Breast epithelium (tissue), 4 donors: ENCODE measurements at places on chromosomes 7 and 10. TPM values are rescaled to one million over a fixed set of nuclear protein-coding genes. Genes with fewer than 3 reads are reported as not detected.

GRCh38 chr7:150406567-150407421, 27.7 kb downstream of the ZNF775 start:
- no peak for DNase-seq

DNA sequence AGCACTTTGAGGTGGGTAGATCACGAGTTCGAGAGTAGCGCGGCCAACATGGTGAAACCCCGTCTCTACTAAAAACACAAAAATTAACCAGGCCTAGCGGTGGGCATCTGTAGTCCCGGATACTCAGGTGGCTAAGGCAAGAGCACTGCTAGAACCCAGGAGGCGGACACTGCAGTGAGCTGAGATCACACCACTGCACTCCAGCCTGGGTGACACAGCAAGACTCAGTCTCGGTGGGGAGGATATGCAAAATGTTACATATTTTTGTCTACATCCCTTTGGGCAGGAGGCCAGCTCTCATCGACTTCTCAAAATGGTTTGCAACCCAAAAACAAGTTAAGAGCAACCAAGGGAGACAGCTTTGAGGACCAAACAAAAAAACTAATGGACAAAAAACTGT, 8.2 kb downstream of the ATE1 start:
- no peak for DNase-seq

- peak; percentile 54 for DNase-seq
Observed at GRCh38 chr10:133278577-133279265, 2.1 kb upstream of the ADAM8 start.

GRCh38 chr10:57786850-57787750, 480.6 kb downstream of the IPMK start:
- DNase-seq, result no peak

- DNase-seq, result no peak
Observed at GRCh38 chr10:124204726-124205125, 111.3 kb upstream of the CHST15 start.

DNA sequence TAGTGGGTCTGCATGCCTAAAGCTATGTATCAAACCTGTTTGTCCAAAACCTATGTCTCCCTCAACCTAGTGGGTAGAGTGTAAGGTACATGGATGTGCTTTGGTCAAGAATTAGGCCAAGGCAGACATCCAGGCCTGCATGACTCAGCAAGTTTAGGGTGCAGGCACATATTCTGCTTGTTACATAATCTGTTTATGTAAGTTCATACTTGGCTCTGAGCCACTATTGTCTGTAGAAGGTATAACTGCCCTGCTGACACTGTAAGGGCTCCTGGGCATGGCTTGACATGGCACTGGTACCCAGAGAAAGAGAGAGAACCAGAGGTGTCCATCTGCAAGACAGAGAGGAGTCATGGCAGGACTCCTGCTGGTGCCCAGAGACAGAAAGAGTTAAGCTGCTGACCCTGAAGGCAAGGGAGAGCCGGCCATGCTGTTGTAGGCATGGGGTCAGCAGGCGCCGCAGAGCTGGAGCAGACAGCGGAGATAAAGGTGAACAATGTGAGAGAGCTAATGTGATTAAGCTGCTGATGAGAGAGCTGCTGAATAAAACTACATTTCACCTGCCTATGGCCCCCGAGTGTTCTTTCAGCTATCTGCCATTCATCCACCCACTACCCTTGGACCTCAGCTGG, 118.5 kb upstream of the TMEM106B start:
- no peak for DNase-seq

Gene CYP3A5
- total RNA-seq, result 25.9 TPM

DNA sequence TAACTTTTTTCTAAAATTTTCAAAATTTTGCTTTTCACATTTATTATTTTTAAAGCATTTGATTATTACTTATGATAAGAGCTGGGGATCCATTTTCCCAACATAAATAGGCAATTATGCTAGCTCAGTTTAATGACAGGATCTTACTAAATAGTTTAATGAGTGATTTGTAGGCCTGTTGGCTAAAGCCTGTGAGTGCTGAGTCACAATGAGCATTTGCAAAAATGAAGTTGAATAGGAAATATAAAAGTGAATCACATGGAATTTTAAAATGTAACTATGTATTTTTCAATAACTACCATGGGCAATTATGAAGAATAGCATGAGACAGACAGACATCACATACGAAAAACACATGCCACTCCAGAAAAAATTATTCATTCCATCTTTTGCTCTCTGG, 45.1 kb upstream of the ZPBP start:
- no peak for DNase-seq

Gene SRI
- total RNA-seq, result 90.9 TPM

DNA sequence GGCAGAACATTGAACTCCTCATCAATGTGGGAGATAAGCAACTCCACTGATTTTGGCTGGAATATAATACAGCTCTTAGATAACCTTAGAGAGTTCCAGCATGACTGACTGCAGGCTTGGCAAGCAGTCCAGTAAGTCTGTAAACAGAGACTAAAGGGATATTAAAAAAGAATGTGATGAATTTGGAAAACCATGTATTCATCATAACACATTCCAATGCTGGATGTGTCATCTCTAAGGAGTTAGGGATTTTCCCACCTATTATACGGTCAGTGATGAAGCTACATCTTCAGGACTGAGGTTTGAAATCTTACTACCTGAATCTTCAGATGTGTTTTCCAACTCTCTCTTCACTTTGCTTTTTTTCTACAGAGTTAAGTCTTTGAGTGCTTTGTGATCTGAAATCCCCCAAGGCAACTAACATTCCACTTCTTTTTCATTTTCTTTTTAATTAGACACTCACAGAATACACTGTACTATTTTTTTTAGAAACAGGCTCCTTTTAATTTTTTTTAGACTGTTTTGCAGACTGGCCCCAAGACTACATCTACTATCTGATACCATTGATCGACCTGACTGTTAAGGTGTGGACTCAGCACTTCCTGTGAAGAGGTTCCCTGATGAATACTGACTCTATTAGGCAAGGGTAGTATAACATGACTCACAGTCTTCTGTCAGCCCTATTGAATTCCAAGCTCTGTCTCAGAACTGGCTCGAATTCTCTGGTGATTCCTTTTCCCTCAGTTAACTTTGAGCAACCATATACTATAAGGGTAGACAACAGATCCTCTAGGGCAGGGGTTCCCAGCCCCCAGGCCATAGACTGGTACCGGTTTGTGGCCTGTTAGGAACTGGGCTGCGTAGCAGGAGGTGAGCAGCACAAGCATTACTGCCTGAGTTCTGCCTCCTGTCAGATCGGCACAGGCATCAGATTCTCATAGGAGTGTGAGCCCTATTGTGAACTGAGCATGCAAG, 678.2 kb downstream of the GRM8 start:
- DNase-seq, result no peak

Gene UCN3
- total RNA-seq, result not detected

Gene KCNH2
- 0.29 TPM for total RNA-seq

DNA sequence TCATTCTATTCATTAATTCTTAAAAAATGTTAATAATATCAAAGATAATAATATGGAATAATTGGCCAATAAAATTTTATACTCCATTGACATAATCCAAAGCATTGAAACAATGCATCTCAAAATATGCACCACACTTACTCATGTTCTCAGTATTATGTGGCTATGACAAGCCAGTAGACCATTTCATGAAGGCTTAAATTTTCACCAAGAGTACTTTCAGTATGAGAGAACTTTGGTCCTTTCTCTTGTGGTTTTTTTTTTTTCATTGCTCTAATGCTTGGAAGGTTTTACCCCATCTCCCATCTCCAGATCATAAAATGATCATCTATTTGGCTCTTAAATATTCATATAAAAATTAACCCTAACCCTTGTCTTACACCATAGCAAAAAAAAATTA, 45.5 kb upstream of the TMEM140 start:
- no peak for DNase-seq

- no peak for DNase-seq
Observed at GRCh38 chr10:11796474-11796873, 26.7 kb upstream of the PROSER2 start.

Gene RINT1
- total RNA-seq, result 15.7 TPM

DNA sequence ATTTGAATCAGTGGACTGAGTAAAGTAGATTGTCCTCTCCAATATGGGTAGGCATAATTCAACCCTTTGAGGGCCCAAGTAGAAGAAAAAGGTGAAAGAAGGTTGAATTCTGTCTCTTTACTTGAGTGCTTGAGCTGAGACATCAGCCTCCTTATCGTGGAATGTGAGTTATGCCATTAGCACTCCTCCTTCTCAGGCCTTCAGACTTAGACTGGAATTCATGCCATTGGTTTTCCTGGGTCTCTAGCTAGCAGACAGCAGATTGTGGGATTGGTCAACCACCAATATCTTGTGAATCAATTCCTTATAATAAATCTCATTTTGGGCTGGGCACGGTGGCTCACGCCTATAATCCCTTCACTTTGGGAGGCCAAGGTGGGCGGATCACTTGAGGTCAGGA, 89.2 kb downstream of the CUL2 start:
- DNase-seq, result no peak

DNA sequence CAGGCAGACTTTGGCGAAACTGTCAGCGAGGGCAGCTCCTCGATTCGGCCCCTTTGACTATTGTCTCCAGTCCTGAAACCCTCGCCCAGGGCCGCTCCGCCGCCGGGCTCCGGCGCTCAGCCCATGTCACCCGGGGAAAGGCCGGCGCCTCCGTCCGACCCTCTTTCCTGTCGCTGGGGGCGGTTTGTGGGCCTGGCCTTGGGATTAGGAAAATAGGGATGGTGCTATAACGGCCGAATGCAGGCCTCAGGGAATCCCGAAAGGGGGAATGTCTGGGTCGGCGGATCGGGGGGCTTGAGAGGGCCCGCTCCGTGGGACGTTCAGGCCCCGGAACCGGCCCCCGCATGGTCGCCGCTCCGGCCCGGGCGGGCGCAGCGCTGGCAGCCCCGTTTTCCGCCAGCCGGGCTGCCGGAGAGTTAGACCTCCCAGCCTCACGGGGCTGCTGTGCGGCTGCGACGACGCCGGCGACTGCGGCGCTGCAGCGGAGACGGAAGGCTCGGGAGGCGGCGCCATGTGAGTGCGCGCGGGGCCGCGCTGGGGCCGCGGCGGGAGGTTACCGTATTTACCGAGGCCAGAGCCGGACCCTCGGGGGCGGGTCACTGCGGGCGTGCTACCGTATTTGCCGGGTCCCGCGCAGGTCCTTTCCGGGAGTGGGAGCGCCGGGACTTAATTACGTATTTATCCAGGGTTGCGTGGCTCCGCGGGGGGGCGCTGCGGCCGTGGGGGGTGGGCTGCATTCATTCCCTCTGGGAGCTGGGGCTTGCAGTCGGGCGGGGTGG, 25.9 kb downstream of the ZNF775 start:
- DNase-seq, result peak; percentile 71

GRCh38 chr7:139297795-139298194, 43.3 kb upstream of the FMC1 start:
- no peak for DNase-seq

Gene ERCC6
- 21.6 TPM for total RNA-seq

DNA sequence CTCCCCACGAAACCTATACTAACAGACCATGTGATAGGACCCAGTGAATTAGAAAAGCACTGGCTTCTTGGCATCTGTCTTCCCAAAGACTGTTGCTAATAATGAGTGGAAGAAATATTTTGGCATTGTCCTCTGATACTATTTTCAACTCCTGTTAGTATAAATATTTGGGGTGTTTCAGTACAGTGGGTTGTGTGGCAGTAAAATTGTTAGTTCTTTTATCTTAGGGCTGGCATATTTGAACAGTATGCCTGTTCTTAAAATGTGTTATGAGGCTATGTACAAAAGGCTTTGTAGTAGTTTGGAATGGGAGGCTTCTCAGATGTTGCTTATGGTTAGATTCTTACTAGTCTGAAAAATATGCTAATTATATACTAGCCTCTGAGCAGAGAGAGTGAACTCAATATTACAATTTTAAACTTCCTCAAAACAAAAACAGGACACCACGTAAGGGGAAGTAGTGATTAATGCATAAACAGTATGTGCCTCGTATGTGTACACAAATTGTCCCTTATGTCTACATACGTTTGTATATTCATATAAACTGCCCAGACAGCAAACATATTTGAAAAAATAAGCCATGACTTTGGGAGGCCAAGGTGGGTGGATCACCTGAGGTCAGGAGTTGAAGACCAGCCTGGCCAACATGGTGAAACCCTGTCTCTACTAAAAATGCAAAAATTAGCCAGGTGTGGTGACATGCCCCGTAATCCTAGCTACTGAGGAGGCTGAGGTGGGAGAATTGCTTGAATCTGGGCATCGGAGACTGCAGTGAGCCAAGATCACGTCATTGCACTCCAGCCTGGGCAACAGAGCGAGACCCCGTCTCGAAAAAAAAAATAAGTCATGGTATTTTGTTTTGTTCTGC, 115.4 kb downstream of the ARID5B start:
- DNase-seq, result no peak

DNA sequence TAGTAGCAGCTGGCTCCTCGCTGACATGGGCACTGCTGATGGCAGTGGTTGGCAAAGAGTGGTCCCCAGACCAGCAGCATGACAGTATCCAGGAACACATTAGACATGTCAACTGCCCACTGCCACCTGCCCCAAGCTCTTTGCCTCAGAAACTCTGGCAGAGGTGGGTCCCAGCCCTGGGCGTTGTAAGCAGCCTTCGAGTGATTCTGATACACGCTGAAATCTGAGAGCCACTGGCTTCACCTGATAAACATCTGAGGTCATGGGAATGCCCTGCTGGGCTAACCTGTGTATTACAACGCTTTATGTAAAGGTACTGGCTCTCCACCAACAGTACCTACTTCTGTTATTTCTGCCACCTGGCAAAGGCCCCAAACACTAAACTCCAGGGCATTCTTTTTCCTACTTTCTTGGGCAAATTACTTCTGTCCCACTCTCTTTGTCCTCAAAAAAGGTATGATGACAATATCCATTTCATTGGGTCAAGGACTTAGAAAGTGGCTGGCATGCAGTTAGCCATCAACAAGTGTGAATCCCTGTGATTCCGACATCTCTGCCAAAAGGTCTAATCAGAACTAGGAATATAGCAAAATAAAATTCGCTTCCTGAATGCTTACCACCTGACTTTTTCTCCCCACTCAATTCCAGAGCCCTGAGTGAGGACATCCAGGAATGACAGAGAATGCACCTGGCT, 9.2 kb downstream of the SGMS1 start:
- DNase-seq, result no peak

DNA sequence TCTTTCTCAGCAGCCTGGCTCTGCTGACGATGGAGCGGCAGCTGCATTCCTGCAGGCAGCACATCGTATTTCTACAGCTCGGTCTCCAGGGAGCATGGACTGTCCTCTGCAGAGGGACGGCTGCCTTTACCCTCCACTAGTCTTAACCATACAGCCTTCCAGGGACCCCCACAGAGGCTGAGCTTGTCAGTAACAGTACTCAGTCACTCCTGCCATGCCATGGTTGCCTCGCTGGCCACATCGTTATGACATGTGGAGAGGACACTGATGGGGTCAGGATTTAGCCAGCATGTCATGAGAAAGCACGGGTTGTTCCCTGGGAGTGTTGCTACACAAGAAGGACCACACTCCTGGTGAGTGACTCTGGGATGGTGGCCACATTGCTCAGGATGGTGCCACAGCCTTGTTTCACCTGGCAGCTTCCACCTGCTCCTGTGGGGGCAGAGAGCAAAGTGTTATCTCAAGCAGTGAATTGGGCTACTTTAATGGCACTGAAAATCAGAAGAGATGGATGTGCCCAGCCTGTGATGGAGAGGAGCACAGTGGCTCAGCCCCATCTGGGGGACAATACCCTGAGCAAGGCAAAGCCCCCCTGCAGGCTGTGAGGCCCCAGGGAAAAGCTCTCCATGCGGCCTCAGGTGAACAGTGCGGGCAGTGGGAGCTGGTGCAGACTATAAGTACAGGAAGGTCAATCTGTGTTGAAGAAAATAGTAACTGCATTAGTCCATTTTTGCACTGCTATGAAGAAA, 443.9 kb downstream of the TCERG1L start:
- DNase-seq, result no peak

Gene BMPR1A
- total RNA-seq, result 57.4 TPM

- DNase-seq, result no peak
Observed at GRCh38 chr10:112986544-112987190, 36.6 kb downstream of the TCF7L2 start.

GRCh38 chr10:110077436-110078130, 69.8 kb downstream of the ADD3 start:
- no peak for DNase-seq
